ENCODE measurements at places on chromosomes 2 and 18.

- DNase-seq, result no peak
Measured at GRCh38 chr2:24832073-24832461, 38.8 kb downstream of the CENPO start.

- no peak for DNase-seq
Measured at GRCh38 chr2:60549238-60549927, 4.1 kb downstream of the BCL11A start.

- no peak for DNase-seq
Measured at GRCh38 chr2:66915237-66915636, 480.3 kb downstream of the MEIS1 start.

- DNase-seq, result no peak
Measured at GRCh38 chr2:166357068-166357949, 18.4 kb downstream of the SCN9A start.

Data from activated CD8-positive, alpha-beta memory T cell treated with anti-CD3 and anti-CD28 coated beads for 48 hours (primary cell).